ENCODE measurements at places on chromosomes 6 and 20. TPM values are rescaled to one million over a fixed set of nuclear protein-coding genes. Genes with fewer than 3 reads are reported as not detected.

DNA sequence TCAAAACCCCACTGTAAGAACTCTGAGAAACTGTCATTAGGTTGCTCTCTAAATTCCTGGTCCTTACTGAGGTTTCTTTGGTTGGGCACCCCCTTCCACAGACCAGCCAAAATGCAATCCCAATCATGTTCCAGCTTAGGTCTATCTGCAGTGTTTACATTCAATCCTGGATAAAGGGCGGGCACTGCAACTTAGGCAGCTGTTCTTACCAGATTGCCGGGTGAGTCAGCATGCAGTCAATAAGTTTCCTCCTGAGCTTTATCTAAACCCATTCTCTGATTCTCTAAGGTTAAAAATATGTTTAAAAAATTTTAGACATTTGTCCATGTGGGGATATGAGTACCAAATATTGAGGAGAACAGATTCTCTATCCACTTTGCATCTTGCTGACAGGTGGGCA is 197.8 kb downstream of the HAO1 start:
- DNase-seq, result no peak

GRCh38 chr6:42059743-42060142 is 9.4 kb downstream of the TAF8 start:
- no peak for DNase-seq

GRCh38 chr20:33784225-33784624 is 26.9 kb upstream of the CHMP4B start:
- no peak for DNase-seq

DNA sequence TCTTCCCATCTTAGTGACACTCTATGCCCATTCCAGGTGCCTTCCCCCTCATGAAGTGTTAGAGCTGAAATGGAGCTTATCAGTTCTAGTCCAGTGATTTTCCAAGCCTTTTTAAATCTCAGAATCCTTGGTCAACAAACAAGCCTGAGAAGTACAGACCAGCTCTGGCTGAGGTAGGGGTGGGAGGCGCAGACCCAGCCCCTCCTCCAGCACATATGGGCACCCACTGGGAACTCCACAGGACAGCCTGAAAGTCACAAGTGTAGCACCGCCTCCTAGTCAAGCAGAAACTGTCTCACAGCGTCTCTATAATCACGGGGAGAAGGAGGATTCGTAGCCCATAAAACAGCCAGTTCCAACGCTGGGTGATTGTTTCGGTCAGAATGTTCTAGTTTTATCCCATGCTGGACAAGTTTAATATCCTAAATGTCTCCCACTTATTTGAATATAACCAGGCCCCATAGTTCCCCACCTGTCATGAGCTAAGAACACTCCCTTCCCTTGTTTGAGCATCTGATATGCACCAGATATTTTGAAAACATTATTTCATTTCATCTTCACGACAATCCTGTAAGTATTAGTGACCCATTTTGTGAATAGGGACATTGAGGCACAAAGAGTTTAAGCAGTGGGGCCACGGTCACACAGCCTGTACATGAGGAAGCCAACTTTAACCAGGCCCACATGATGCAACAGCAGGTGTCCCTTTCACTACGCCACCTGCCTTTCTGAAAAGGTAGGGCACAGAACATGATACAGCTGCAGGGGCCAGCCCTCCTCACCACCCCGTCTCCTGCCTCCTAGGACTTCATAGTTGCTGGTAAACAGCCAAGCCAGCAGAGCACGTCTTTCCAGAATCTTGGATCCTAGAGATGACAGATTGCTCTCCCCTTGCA is 40.1 kb downstream of the TRAF3IP2 start:
- DNase-seq, result no peak

CGA gene
- total RNA-seq, result not detected

DNA sequence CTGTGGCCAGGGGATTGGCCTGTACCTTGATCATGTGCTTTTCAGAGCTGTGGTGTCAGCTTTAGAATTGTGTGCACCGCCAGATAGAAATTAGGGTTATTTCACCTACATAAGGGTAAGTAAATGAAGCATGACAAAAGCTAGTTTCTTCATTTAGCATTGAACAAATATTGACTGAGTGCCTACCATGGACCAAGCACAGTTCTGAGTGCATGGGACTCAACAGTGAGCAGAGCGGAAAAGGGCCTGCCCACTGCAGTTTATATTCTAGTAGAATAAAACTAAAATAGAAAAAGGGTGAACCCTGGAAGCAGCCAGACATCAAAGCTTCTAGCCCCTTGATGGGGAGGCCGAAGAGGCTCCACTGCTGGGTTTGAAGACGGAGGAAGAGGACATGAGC is 25.6 kb downstream of the ECT2L start:
- DNase-seq, result no peak
